ENCODE measurements at places on chromosomes 11 and 22. TPM values are rescaled to one million over a fixed set of nuclear protein-coding genes. Genes with fewer than 3 reads are reported as not detected.

DNA sequence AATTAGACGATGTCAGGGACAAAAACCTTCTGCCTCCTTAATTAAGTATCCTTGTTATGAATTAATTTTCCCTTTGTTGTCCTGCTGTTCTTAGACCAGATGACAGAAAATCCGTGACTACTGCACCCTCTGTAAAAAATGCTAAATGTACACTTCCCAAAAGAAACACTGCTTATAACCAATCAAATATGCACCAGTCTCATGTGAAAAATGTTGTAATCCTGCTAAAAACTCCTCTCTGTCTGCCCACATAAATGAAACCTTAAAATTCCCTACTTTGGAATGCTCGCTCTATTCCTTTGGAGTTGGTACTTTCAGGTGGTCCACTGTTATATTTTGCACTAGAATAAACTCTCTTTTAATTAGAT is 366.8 kb upstream of the CCDC179 start:
- no peak for DNase-seq

GRCh38 chr22:19962909-19963806 is 21.5 kb upstream of the TXNRD2 start:
- DNase-seq: peak; percentile 93

DNA sequence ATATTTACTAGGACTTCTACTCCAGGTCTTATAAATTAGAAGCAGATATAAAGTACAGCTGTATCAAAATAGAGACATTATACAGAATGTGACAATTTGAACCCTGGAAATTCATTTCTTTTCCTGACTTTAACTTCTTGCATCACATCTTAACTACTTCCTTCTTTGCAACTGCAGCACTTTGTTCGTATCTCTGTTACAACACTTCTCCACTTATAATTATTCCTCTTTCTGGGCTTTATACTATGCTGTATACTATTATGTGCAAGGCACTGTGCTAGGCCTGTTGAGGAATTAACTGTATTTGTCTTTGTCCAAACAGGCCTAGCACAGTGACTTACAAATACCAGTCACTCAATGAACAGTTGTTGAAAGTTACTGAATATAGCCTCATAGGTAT is 1.8 kb upstream of the SLC36A4 start:
- DNase-seq: no peak

The ISX gene
- total RNA-seq: 0.14 TPM

- peak; percentile 64 for DNase-seq
Observed at GRCh38 chr11:70397983-70398833, at the start of gene CTTN. Gene CTTN, plus strand, starts transcription at chr11:70398529. Its CDS starts 8,769 bp downstream, at chr11:70407298.

The OR52I1 gene
- not detected for total RNA-seq

All from prostate gland (tissue), 2 donors.